Hematopoietic multipotent progenitor cell treated with erythropoietin and hydrocortisone succinate and interleukin-3 and kit ligand, for 15 days (in vitro differentiated cells): ENCODE measurements at places on chromosomes 7 and 10.

- peak; percentile 24 for DNase-seq
Observed at GRCh38 chr7:30321882-30322192, 37.4 kb downstream of the ZNRF2 start.

DNA sequence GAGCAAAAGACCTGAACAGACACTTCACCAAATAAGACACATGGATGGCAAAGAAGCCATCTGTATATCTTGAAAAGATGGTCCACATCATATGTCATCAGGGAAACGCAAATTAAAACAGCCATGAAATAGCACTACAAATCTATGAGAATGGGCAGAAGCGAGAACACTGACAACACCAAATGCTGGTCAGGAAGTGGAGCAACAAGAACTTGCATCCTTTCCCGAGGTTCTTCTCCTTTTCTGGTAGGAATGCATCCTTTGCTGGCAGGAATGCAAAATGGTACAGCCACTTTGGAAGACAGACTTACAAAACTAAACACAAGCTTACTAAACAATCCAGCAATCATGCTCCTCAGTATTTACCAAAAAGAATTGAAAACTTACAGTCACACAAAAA, 60.0 kb downstream of the PIK3AP1 start:
- DNase-seq, result no peak

DNA sequence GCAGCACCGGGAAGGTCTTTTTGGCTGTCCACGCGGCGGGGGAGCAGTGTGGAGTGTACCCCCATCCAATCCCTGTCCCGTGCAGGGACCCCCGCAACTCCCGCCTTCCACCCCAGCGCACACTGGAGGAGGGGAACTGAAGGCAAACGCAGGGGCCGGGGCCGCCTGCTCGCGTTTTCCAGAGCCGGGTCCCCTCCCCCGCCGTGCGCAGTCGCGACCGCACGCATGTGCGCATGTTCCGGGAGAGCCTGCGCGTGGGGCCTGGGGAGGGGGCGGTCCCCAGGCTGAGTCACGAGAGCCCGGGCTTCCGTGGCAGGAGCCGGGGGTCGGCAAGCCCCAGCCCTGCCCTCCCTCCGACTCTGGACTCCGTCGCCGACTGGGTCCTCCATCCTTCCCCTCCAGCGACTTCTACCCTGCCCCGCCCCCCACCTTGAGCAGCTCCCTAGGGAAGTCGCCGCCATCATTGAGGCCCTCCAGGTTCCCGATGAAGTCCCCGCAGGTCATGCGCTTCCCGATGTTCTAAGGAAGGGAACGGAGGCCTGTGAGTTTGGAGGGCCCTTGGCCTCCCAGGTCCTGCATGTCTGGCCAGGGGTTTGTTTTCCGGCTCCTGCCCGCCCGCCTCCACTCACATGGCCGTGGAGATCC, 8.0 kb downstream of the PSD start:
- no peak for DNase-seq

GRCh38 chr7:75584354-75584753, 92.2 kb downstream of the SPDYE5 start:
- no peak for DNase-seq

DNA sequence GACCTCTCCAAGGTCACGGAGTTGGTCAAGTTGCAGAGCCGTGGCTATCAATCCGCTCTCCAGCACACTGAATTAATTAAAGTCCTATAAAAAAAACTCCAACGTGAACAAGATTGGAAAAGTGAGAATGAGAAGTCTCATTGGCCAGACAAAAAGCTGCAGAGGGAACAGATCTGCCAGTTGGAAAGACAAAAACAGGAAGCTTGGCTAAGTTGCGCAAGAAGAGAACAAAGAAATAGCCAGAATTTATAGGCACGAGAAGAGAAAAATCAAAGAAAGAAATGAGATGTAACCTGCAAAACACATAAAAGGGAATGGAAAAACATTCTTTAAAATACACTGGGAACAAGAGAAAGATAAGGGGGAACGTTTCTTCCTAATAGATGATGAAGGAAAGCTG, 45.7 kb upstream of the CRTAC1 start:
- no peak for DNase-seq

GRCh38 chr10:3014968-3015367, 52.4 kb upstream of the PFKP start:
- no peak for DNase-seq

DNA sequence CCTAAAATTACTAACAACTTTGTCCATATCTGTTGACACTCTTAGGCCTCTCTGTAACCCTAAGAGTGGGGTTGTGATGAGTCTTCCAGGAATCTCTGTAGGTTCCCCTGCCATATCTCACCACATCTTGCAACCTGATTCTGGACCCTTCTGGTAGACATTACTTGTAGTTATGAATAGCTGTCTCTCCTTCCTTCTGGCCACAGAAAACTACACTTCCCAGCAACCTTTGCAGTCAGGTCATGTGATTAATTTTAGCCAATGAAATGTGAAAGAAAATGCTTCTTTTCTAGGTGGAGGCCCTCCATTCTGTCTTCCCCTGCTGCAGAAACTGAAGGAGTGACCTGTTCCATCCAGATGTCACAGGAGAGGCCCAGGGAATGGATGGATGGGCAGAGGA, 147.6 kb upstream of the AOAH start:
- DNase-seq, result no peak

- no peak for DNase-seq
Observed at GRCh38 chr10:59891936-59892335, 14.4 kb downstream of the CCDC6 start.

DNA sequence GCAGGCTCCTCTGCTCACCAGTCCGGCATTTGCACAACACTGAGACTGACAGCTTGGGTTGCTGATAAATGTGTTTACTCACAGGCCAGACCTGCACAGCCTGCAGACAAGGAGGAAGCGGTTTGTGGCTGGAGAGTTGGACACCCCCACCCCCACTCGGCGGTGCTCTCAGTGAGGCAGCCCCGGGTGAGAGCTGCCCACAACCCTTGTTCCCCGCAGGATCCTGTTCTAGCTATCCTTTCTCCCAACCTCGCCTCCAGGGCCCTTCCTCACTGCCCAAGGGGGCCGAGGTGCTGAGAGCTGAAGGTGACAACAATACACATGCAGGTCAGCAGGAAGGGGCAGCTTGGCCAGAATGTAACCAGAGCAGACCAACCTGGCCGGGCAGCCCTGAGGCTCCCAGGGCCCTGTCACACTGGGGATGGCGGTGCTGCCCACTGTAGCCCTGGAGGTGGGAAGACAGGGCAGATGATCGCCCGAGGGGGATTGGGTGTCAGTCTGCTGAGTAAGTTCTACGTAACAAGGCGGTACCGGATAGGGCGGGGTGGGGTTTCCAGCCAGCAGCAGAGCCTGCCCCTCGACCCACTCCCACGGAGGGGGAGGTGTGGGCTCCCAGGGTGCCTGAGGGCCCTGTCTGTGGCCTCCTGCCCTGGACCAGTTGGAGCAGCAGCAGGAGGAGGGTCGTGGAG, 2.1 kb upstream of the ADAM8 start:
- DNase-seq, result peak; percentile 74

DNA sequence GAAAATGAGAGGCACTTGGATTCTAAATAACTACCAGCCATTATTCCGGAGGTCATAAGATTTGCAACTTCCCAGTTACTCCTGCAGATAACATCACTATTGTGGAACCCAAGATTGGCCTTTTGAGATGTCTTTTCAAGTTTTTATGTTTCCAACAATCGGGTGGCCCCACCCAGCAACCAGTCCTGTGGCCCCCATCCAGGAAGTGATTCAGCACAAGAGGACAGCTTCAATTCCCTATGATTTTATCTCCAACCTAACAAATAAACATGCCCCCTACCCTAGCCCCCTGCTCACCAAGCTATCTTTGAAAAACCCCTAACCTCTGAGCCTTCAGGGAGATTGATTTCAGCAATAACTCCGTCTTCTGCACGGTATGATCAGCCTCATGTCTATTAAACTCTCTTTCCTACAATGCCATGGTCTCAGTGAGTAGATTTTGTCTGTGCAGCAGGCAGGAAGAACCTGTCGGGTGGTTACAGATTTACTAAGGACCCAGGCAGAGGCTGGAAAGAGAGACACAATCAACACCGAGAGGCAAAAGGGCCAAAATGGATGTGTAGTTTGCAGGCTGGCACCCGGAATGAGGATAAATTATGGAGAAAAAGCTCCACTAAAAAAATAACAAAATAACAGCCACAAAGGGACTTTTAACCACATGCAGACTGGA, 83.9 kb upstream of the UNC5B start:
- no peak for DNase-seq

- DNase-seq, result no peak
Observed at GRCh38 chr7:17123020-17123419, 175.4 kb upstream of the AHR start.

DNA sequence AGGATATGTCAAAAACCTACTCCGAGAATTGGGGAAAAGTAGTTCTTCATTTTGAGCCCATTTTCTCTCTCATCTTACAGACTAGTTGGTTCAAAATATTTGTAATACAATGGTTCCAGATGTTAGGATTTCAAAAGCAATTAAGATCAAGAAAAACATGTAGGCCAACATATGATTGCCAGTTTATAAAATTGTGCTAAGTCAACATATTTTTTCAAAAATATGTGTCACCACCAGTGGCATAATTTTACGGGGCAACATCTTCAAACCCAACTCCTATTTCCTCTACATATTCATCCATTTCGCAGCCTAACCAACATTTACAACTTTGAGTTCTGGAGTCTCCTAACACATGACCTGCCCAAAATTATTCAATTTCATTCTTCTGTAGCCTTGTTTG, 514.5 kb upstream of the TPK1 start:
- DNase-seq, result no peak
